Muscle of arm (tissue), 14 donors: ENCODE measurements at places on chromosomes 3 and 15. TPM values are rescaled to one million over a fixed set of nuclear protein-coding genes. Genes with fewer than 3 reads are reported as not detected.

The FOXL2NB gene
- polyA plus RNA-seq = not detected

The KNL1 gene
- polyA plus RNA-seq = 5.9 TPM

The GOLGA6L4 gene
- not detected for polyA plus RNA-seq

The RPP14 gene
- polyA plus RNA-seq = 16.4 TPM
